Hepatocyte (in vitro differentiated cells): ENCODE measurements at places on chromosomes 16 and 17. TPM values are rescaled to one million over a fixed set of nuclear protein-coding genes. Genes with fewer than 3 reads are reported as not detected.

Gene DLX3
- 0.55 and 1.1 TPM in 2 replicates for polyA plus RNA-seq

Gene TERB1
- polyA plus RNA-seq: not detected in 2 replicates

DNA sequence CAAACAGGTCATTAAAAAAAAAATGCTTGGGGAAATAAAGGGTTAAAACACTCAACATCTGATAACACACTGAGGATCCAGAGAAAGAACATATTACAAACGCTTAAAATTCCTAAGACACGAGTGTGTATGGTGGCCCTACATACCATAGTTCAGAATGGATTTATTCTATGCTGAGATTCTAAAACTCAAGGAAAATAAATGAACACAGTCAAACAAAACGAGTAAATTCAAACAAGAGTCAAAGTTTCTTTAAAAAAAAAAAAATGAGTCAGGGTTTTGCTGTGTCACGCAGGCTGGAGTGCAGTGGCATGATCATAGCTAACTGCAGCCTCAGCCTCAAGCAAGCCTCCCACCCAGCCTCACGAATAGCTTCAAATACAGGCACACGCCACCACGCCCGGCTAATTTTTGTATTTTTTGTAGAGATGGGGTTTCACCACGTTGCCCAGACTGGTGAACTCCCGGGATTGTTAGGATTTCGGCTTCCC is 17.4 kb downstream of the CRK start:
- no peak for DNase-seq

DNA sequence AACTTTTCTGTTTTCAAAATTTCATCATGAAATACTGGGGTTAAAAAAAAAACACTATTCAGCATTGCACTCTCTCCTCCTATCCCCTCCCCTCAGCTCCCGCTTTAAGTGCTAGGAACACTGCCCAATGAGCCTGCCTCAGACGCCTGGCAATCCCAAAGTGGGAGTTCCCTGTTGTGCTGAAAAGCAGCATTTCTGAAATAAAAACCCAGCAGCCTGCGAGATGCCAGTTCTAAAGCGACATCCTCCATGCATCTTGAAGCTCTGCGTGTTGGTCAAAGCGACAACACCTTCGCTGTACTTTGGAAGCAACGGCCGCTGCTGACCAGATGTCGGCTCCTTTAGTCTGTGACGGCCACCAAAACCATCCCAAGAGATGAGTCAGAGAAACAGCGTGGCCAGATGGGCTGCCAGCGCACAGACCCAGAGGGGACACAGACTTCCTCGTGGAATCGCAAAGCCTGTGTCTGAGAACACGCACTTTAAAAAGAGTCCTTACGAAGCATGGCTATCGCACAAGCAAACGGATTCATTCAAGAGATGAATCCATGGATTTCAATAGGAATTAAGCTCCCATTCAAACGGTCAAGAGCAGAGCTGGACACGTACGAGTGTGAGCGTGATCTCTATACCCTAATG is 32.8 kb downstream of the FBXO31 start:
- no peak for DNase-seq

- DNase-seq: no peak
Observed at GRCh38 chr16:78709137-78709884, 609.9 kb downstream of the WWOX start.

DNA sequence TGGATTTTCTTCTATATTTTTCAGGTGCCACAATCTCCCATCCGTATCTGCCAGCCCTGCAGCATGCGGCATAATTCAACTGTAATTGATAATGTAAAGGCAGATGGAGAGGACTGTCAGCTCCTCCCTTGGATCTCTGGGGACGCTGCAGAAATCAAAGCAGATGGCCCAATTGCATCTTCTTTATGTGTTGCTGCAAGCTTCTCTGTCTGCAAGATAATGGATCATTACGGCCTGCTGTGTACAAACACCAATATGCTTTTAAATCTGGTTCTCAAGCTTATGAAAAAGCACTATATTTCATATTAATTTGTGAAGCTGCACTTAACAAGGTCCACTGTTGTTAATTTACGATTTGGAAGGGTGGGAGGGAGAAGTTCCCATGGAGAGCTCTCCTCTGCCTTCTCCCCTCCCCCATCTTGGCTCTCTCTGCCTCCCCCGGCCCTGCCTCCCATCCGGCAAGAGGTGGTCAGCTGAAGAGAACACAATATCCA is 607.5 kb downstream of the TOX3 start:
- no peak for DNase-seq

- peak; percentile 63 for DNase-seq
Observed at GRCh38 chr16:28326881-28327610, 34.7 kb downstream of the SBK1 start.

DNA sequence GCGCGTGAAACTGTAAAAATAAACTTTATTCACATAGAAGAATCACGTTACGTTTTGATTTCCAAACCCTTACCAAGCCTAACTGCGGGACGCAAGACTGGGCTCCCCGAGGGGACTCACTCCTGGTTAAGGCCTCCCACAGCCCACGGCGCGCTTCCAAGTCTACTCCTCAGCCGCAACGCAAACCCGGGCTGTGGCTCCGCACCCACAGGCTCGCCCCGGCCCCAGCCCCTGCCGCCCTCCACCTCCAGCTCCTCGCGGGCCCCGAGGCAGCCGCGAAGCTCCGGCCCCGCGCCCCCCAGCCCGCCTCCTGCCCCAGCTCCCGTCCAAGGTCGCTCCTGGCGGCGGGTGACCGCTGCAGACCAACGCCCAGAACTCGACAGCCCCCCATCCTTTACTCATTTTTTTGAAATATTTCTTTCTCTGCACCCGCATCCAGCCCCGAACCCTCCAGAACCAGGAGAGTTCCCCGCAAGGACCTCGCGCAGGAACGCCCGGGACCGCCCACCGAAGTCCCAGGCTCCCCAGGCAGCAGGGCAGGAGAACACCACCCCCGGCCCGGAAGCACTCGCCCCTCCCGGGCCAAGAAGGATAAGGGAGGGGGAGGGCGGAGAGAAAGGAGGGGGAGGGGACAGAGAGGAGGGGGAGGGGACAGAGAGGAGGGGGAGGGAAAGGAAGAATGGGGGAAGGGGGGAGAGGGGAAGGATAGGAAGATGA is 912 bp downstream of the USP22 start:
- DNase-seq: peak; percentile 91

DNA sequence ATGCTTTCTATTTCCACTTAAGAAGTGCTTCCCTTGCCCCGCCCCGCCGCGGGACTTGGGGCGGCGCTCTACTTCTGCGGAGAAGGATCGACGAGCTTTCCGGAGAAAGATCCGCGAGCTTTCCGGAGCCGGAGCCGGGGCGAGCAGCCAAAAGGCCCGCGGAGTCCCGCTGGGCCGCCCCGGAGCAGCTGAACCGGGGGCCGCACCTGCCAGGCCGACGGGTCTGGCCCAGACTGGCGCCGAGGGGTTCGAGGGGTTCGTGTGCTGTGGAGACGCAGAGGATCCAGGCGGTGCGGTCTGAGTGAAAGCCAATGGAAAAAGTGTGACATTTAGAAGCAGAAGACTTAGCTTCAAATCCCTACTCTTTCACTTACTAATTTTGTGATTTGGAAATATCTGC is 50.8 kb downstream of the TBC1D26 start:
- no peak for DNase-seq

DNA sequence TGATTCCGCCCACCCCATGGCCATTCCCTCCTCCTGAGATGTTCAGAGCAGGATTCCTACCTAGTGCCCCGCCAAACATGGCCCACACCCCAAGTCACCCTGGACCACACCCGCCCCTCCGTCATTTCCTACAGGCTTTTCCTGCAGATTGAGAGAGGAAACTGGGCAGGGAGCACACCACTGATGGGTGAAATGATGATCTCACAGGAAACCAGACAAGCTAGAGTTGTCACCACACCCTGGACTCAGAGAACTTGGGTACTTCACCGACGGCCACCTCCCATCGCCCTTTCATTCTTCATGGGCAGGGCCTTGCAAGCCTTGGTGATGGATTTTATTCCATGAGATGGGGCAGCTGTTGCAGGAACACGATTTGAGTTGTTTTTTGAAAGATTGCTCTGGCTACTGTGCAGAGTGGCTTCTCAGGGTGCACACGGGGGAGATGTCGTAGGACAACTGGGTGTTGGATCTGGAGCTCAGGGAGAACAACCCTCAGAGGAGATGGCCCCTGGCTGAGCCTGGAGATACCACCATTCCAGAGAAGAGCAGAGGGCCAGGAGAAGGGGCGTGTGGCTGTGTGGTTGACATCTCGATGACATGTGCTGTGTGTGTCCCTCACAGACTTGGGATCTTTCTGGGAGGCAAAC is 7.4 kb upstream of the B9D1 start:
- DNase-seq: no peak

GRCh38 chr16:66934138-66934838 is at the start of gene CIAO2B:
TSS of gene CIAO2B (minus strand) at chr16:66934402. CDS start at chr16:66934364, 38 bp downstream.
- peak; percentile 94 for DNase-seq

- DNase-seq: peak; percentile 74
Observed at GRCh38 chr17:62627219-62627903, at the start of gene MRC2. TSS of gene MRC2 (plus strand) at chr17:62627670. CDS start at chr17:62627803, 133 bp downstream.

DNA sequence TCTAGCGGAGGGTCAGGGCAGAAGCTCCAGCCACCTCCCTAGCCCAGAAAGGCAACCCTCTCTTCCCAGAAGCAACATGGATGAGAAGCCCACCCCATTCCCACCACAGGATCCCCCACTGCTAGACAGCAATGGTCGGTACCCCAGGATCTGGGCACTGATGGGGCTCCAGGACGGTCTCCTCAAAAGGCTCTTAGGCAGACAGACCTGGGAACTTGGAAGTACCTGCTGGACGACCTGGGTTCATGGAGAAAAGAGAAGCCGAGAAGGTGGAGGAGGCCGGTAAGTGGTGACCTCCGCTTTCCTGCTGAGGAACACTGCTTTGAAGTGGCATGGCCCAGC is 96.6 kb downstream of the TBC1D16 start:
- no peak for DNase-seq

DNA sequence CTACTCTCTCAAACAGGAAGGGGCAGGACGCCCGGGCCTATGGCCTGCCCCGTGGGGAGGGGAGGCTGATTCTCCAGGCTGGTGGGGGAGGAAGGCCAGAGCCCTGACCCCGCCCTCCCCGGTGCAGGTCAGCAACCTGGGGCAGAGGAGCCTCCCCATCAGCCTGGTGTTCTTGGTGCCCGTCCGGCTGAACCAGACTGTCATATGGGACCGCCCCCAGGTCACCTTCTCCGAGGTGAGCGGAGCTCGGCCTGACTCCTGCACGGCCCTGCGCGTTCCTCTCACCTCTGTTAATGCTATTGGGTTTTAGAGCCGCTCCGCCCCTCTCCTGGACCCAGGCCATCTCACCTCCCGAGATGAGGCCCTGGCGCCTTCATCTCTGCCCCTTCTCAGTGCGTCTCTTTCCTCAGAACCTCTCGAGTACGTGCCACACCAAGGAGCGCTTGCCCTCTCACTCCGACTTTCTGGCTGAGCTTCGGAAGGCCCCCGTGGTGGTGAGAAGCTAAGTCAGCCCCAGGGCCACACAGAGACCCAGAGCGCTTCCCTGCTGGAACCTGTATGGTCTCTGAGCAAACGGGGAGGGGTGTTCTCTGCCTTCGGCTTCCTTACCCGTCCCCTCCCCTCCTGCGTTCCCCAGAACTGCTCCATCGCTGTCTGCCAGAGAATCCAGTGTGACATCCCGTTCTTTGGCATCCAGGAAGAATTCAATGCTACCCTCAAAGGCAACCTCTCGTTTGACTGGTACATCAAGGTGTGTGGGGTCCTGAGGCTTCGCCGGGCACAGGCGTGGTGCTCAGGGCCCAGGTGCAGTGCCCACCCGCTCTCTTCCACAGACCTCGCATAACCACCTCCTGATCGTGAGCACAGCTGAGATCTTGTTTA is 25.1 kb upstream of the ITGAX start:
- DNase-seq: no peak

DNA sequence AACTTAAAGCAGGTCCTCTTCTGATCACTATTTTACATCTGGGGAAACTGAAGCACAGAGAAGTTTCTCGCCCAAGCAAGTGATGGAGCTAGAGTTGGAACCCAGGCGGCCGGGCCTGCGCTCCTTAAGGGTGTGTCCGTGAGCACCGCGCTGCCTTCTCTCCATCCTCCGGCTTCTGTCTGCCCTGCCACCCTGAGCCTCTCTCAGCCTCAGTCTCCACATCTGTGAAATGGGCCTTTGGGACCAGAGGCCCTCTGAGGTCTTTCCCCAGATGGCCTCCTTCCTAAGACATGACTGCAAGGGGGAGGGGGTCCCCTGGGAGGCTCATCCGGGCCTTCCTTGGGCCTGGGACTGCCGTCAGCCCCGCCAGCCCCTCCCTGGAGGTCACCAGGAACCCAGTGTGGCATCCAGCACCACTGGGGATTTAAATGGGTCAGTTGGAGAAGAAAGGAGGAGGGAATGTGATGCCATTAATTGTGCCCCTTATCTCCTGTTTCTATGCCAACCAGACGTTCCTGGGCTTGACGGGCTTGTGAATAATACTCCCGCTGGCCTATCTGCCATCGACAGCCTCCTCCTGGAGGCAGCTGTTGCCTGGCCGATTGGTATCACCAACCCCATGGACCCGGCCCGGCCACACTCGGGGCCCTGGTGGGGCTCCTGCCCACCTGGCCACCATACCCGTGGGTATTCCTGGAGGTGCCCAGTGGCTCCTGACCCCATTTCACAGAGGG is 5.1 kb downstream of the ZFPM1 start:
- no peak for DNase-seq

DNA sequence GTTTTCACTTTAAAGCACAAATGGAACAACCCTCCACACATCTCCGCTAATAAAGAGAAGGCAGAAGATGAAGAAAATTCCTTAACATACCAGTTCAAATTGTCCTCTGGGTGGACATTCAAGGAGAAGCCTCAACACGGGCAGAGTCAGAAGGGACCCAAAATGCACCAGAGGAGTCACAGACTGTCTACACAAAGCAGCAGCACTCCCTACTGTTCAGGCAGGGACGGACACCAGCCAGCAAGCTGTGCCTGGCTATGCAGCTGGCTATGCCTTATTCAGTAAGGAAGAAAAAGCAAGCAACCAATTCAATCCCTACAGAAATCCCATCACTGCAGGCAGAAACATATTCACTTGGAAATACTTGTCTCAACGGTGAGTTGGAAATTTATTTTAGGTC is 8.1 kb downstream of the DNAJC7 start:
- no peak for DNase-seq
